ENCODE measurements at places on chromosomes 13 and 19.

- DNase-seq: no peak
Observed at GRCh38 chr13:45092663-45093062, 27.6 kb upstream of the GTF2F2 start.

DNA sequence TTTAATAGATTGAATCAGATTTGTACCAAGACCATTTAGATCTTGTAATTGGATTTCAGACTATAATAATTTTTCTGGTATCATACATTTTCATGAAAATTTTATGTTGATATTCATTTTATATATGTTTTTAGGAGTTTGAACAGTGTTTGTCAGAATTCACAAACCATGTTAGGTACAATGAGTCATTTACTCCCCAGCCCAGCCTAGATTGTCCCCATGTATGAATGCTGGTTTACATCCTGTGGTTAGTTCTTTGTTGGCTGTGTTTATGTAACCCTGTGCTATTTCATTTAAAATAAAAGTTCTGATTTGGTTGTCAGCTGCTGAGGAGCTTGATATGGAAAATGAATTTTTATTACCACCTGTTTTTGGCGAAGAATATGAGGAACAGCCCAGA is 96.7 kb downstream of the GJA3 start:
- no peak for DNase-seq

DNA sequence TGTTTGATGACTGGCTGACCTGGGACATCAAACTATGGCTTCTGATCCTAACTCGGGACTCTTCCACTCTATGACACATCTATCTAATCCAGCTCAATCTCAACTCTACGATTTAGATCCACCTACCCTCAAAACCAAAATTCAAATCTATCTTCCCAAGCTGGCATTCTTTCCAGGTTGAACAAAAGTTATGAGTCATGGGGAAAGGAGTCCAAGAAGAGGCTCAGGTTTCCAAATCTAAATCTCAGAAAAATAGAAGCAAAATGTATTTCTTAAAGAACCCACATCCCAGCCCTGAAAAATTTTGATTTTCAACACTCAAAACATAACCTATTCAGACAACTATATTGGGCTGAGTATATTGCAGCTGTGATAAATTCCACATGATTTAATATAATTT is 143.9 kb upstream of the IPO5 start:
- no peak for DNase-seq

DNA sequence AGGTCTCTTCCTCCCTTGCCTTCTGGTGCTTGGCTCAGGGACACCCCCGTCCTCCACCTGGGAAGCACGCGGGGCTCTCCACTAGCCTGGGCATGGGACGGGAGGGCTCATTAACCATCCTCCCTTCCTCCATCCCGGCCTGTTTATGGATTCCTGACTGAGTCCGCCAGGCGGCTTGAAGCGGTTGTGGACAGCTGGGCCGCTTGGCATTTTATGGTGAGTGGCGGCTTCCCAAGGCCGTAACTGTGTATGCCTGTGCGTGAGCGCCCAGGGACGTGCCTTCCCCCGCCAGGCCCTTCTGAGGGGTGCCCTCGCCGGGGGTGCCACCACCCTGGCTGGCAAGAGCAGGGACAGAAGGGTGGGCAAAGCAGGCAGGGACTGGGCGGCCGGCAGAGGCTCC is 202.8 kb downstream of the URI1 start:
- DNase-seq: no peak

GRCh38 chr19:2798733-2799132 is 13.4 kb downstream of the THOP1 start:
- no peak for DNase-seq

DNA sequence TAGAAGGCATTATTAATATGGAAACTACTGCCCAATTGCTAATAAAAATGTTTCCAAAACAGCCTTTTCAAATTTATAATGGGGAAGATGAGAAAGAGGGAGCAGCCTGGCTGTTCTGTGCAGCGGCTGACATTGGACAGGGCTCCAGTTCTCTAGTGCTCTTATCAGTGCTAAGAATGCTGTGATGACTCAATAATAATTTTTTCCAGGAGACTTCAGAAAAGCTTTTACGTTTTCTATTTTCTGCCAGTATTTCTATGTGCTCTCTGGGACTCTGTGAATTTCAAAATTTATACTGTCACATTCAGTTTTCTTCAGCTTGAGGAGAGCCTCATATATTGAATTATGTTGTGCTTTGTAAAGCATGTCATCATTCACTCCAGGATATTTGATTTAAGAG is 209.6 kb downstream of the VWA8 start:
- no peak for DNase-seq

DNA sequence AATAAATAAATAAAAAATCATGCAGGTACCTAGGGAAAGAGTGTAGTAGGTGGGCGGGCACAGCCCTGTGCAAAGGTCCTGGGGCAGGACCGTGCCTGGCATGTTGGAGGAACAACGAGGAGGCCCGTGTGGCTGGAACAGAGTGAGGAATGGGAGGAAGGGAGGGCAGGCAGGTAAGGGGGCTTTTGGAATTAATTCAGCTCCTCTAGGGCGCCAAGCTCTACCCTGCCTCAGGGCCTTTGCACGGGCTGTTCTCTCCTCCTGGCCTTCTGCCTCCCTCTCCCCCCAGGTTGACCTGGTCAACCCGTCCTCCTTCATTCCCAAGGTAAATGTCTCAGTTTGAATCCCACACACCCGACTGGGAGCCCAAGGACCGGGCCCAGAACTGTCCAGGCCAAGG is 31.1 kb upstream of the SEMA6B start:
- DNase-seq: no peak

GRCh38 chr19:34254698-34255432 is 511 bp downstream of the GARRE1 start:
- peak; percentile 91 for DNase-seq

- DNase-seq: no peak
Observed at GRCh38 chr13:31145417-31145816, 16.3 kb downstream of the HSPH1 start.

DNA sequence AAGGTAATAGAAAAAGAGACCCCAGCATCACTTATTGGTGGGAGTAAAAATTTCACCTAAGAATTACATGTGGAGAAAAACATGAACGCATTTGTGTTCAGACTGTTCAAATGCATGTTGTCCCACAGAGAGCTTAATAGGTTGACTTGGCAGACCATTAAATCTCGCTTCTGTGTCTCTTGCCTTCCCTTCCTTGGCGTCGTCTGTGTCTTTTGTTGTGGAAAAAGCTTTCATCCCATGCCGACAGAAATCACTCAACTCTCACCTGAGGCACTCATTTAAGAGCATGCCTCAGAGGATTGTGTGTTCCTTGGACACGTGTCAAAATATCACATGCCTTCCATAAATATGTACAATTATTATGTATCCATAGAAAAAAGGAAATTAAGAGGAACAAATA is 24.4 kb upstream of the CACNA1A start:
- DNase-seq: no peak

- DNase-seq: no peak
Observed at GRCh38 chr13:51534041-51534817, 50.0 kb upstream of the WDFY2 start.

- peak; percentile 68 for DNase-seq
Observed at GRCh38 chr19:10503002-10503789, at the start of gene KEAP1. Gene KEAP1 (minus strand): TSS chr19:10503356. CDS start chr19:10500033, 3,323 bp downstream.

DNA sequence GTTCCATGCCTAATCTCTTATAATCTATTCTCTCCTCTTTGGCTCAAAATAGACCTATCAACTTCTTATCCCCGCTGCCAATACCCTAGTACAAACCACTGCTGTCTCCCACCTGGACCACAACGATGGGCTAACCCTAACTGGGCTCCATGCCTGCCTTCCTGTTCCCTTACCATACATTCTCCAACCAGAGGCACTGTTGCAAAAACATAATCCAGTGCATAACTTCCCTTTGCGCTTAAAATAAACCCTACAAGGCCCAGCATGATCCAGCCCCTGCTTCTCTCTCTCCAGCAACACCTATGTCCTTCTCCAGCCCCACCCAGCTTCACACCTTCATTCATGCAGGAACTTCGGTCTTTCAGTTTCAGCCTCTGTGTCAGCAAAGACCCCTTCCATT is 27.4 kb upstream of the CEBPA start:
- DNase-seq: no peak

GRCh38 chr19:4691373-4691772 is 21.2 kb upstream of the MYDGF start:
- no peak for DNase-seq

Measured in DMS53 (cell line).